ENCODE measurements at places on chromosomes 3 and 15.

DNA sequence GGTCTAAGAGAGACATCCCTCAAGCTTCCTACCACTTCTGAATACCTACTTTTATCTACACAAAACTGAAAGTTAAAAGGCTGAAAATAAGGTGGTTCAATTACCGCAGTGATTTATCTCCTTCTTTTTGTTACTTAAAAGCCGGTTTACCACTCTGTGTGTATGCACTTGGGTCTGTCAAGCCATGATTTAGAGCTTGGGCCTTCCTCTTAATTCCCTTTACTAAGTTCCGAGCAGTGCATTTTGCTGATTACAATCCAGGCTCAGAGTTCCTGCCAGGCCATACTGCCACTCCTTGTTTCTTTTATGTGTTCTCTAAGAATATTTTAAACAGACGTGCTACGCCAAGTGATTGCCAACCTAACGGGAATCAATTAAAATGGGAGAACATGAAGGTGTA lies 16.5 kb downstream of the KCTD6 start:
- no peak for DNase-seq

DNA sequence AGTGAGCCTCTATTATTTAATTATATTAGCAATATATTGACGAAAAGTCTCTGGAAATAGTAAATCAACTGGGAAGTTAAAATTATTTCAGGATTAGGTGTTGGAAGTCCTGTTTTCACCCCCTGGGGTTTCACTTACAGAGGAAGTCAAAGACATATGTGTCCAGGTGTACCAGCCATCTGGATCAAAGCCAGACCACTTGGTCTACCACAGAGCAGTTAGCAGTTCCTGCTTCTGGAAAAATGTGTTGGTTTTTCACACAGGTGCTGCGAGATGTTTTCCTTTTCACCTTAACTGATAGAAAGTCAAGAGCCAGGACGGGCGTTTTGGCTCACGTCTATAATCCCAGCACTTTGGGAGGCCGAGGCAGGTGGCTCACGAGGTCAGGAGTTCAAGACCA lies 13.1 kb downstream of the MME start:
- no peak for DNase-seq

DNA sequence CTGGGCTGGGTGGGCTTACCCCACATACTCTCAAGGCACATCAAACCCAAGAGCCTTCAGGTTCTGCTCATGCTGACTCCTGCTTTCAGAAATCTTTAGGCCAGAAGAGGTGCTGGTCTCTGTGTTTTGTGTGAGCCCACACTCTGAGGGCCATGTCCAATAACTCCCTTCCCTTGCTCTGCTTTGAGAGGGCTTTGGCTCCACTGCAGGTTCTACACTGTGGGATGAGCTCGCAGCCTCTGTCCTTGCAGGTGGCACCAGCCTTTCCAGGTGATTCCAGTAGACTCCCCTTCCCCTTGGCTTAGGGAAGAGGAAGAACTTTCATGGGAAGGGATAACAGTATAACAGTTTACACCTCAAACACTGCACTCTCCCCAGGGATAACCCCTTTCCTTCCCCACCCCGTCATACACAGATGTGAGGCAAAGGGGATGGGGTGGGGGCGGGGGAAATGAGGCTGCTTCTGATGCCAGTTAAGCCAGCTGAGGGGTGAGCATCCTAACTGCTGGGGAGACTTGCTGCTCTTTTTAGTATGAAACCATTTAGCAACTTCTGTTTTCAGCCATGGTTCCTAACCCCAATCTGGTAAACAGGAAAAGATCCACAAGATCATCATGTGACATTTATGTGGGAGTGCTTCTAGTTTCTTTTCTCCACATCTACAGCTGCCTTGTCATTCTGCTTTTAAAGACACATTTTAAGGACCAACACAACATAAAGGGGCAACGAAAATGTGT lies 262.4 kb downstream of the SLC9A9 start:
- no peak for DNase-seq

DNA sequence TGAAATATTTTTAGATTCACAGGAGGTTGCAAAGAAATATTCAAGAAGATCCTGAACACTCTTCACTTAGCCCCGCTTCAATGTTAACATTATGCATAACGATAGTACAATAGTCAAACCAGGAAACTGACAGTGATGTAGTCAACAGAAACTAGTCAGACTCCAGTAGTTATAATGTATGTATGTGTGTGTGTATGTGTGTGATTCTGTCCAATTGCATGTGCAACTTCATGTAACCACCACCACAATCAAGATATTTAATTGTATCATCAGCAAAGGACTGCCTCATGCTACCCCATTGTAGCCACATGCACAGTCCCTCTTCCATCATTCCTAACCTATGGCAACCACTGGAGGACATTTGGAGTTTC lies 77.9 kb downstream of the APBA2 start:
- DNase-seq = no peak

GRCh38 chr3:124950026-124950425 lies 15.5 kb upstream of the MUC13 start:
- no peak for DNase-seq

- DNase-seq = no peak
Measured at GRCh38 chr15:100049936-100050876, 291.6 kb downstream of the ADAMTS17 start.

- DNase-seq = no peak
Measured at GRCh38 chr3:49799761-49800160, at the start of gene CDHR4. TSS of gene CDHR4 (minus strand) at chr3:49799873. CDS start at chr3:49799812, 61 bp downstream.

DNA sequence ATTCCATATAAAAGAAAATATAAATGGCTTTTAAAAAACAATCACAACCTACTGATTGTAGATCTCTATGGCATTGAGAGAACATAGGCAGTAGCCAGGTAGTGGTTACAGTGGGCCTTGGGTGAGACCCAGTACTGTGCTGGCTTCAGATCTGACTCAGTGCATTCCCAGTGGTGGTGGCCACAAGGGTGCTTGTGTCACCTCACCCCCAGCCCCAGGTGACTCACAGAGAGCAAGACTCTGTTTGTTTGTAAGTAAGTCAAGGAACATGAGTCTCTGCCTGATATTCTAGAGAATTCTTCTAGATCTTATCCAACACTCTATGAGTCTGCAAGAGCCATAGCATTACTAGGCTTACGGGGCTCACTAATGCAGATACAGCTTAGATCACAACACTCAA lies 118.8 kb upstream of the AZI2 start:
- DNase-seq = no peak

- DNase-seq = no peak
Measured at GRCh38 chr3:7423036-7423435, 562.1 kb downstream of the GRM7 start.

GRCh38 chr15:38620098-38620497 lies 55.5 kb upstream of the RASGRP1 start:
- no peak for DNase-seq

DNA sequence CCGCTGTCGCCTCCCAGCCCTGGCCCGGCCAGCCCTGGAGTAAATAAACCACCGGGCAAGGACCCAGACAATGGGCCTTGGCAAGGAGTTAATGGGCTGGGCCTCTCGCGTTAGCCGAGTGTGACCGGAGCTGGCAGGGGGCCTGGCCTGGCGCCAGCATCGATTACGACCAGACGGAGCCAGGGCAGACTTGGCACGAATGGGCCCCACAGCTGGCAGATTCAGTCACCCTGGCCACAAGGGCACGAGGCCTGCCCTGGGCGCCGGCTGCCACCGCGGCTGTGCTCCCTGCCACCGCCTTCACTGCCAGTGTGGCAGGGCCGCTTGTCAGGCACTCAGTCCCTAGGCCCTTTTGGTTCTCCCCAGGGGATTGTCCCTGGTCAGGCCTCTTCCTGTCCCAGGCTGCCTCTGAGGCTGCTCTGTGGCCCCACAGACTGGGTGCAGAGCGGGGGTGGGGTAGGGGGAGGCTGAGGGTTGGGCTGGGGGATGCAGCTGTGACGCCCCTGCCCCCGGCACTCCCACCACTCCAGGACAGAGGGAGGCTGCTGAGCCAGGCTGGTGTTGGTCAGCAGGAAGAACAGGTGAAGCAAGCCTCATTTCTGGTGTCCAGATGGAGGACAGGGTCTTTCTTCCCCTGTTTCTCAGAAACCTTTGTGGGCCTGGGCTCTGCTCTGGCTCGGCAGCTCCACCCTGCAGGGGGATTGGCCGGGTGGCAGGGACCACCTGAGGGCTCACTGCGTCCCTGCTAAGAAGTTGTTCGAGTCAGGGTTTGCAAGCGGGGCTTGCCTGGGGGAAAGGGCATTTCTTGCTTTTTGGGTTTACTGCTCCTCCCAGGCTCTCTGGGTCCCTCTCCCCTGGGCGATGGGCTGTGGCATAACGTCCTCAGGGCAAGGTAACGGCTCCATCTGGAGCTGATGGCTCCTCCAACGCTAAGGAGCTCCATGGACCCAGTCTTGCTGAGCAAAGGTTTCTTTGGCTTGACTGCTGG lies 30.5 kb upstream of the SRP14 start:
- DNase-seq = no peak

GRCh38 chr3:114093596-114093995 lies 37.1 kb downstream of the QTRT2 start:
- DNase-seq = no peak

GRCh38 chr3:129554356-129555152 lies 11.6 kb downstream of the H1-8 start:
- no peak for DNase-seq

DNA sequence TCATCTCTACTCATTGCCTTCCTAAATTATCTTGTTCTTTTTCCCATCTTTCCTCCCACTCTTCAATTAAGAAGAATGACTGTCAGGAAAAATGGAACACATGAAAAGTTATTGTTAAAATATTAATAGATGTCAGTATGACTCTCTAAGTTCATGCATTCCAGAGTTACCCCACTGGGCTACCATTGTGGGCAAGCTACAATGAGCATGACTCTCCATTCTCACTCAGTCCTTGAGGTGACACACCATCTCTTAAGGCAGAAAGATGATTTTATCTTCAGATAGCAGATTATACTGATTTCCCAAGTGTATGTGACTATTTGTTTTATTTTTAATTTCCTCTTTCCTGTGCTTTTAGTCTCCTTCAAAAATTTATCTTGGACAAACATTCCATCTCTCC lies 144.3 kb downstream of the ALCAM start:
- no peak for DNase-seq

GRCh38 chr15:87567406-87568030 lies 689.0 kb downstream of the NTRK3 start:
- DNase-seq = no peak

- DNase-seq = no peak
Measured at GRCh38 chr3:145780301-145780700, 380.7 kb downstream of the PLOD2 start.

DNA sequence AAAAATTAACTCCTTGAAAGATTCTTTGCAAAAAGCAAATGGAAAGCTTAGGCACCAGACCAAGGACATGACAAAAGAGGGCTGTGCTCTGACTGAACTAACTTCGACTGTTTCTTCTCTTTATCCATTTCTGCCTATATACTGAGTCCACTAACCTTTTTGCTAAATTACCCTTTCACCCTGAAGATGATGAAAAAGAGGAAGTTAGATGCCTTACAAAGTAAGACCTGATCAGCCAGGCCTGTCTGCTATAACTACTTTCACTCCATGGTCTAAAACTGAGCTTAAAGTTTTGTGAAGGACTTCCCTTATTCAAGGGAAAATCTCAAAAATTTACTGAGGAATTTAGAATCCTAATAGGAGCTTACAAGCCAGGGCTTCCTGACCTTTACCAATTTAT lies 6.2 kb upstream of the IGSF10 start:
- DNase-seq = no peak

- no peak for DNase-seq
Measured at GRCh38 chr3:124800511-124801258, 70.4 kb downstream of the UMPS start.

- no peak for DNase-seq
Measured at GRCh38 chr3:24503616-24504113, 9.0 kb upstream of the THRB start.

DNA sequence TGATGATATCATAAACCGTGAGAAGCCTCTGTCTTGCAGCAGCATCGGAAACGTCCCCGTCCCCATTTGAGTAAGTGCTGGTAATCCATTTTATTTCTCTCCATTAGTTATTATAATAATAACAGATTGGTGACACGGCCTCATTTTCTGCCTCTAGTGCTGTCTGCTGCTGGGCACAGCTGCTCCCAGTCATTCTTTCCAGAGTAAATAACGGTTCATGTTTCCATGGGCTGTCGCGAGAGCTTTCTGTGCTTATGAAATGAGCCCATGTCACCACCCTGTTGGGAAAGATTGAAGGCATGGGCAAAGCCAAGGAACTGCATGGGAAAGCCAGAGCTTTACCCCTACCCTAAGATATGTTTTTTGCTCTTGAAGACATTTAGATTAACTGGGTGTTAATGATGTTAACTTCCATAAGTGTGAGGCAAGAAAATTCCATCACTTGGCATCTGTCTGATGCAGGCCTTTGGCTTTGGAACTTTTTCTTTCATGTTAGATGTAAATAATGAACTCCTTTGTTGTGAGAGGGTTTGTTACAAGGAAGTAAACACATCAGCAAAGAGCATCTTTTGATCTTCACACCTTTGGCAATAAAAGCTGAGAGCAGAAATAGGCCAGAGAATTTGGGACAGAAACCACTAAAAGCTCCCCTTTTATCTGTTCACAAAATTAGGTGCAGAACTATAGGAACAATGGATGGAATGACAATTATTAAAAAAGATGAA lies 141.8 kb downstream of the FILIP1L start:
- DNase-seq = no peak

DNA sequence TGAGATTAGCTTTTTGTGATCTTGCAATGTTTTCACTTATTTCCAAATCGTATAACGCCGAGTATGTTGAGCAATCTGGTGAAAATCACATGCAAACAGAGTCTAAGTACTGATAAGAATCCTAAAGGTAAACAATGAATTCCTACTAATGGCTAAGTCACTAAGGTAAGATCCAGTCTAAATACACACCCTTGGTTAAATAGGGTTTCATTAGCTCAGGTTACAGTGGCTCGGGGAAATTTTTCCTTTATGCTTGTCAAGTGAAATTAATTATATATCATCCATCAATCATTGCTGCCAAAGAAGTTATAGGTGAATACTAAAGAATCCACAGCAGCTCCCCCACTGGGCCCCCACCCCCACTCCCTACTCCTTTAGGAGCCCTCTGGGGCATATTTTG lies 139.3 kb downstream of the SOX2 start:
- DNase-seq = no peak

DNA sequence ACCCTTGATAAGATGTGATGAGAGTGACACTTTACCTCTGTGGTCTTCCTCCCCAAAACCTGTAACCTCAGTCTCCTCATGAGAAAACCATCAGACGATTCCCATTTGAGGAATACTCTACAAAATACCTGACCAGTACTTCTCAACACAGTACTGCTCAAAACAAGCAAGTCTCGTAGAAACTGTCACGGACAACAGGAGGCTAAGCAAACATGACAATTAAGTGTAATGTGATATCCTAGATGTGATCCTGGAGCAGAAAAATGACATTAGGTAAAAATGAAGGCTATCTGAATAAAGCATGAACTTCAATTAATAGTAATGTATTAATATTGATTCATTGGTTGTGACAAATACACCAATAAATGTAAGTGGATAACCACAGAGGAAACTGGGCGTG lies 113.6 kb downstream of the CACNA2D3 start:
- no peak for DNase-seq

GRCh38 chr3:141710888-141711616 lies 27.0 kb upstream of the RNF7 start:
- no peak for DNase-seq

- no peak for DNase-seq
Measured at GRCh38 chr3:31892916-31893573, 88.0 kb downstream of the OSBPL10 start.

Measured in activated CD4-positive, alpha-beta T cell treated with anti-CD3 and anti-CD28 coated beads for 24 hours (primary cell).